Retina (tissue), 1 donor: ENCODE measurements at places on chromosomes 2 and 18.

- no peak for DNase-seq
Measured at GRCh38 chr2:208657468-208657867, 250.9 kb downstream of the PTH2R start.

DNA sequence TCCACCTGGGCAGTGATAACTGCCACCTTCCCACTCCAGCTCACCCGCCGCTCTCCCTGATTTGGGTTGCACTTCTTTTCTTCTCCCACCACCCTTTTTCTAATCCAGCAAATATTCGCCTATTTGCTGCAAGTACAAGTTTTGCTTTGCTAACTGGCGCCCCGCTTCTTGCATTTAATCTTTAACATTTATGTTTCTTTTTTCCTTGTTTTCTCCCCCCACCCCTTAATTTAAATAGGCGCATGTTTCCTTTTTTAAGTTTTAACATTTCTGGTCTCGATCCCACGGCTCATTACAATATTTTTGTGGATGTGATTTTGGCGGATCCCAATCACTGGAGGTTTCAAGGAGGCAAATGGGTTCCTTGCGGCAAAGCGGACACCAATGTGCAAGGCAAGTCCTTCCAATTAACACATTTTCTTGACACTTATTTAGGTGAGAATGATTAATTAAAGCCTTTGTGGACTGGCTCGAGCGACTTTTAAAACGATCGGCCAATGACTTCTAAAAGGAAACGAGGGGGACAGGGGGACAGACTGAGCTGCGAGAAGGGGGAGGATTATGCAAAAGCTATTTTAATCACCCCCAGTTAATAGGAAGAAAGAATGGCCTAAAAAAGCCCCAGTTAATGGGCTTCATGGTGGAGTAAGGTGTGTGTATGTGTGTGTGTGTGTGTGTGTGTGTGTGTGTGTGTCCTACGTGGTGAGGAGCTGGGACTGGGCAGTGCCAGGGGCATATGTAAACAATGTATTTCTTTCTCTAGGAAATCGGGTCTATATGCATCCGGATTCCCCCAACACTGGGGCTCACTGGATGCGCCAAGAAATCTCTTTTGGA, 1.6 kb downstream of the TBR1 start:
- DNase-seq, result peak; percentile 66

- no peak for DNase-seq
Measured at GRCh38 chr2:237650455-237650850, 23.1 kb downstream of the LRRFIP1 start.

DNA sequence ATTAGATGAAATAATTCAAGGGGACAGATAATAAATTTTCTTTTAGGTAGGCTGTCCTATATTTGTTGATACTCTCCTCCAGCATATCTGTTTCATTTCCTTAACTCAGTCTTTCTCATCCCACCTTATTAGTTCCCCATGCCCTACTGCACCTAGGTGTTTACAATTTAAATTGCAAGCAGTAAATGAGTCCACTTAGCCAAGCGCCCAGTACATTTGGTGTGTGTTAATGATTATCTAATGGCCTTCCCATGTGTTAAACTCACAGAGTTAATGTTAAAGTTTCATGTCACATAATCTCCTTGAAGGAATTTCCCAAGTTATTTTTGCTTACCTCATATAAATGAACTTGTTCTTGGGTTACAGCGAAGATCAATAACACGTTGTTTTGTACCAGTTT, 31.2 kb downstream of the ITGB6 start:
- no peak for DNase-seq

- DNase-seq, result no peak
Measured at GRCh38 chr2:39779927-39780326, 869 bp upstream of the THUMPD2 start.
